ENCODE measurements at places on chromosomes 7 and 10.
A peak's percentile ranks its signal among the peaks of the same experiment; 100 is the strongest.

- DNase-seq = peak; percentile 63
Observed at GRCh38 chr7:55536619-55537457, 35.5 kb downstream of the VOPP1 start.

DNA sequence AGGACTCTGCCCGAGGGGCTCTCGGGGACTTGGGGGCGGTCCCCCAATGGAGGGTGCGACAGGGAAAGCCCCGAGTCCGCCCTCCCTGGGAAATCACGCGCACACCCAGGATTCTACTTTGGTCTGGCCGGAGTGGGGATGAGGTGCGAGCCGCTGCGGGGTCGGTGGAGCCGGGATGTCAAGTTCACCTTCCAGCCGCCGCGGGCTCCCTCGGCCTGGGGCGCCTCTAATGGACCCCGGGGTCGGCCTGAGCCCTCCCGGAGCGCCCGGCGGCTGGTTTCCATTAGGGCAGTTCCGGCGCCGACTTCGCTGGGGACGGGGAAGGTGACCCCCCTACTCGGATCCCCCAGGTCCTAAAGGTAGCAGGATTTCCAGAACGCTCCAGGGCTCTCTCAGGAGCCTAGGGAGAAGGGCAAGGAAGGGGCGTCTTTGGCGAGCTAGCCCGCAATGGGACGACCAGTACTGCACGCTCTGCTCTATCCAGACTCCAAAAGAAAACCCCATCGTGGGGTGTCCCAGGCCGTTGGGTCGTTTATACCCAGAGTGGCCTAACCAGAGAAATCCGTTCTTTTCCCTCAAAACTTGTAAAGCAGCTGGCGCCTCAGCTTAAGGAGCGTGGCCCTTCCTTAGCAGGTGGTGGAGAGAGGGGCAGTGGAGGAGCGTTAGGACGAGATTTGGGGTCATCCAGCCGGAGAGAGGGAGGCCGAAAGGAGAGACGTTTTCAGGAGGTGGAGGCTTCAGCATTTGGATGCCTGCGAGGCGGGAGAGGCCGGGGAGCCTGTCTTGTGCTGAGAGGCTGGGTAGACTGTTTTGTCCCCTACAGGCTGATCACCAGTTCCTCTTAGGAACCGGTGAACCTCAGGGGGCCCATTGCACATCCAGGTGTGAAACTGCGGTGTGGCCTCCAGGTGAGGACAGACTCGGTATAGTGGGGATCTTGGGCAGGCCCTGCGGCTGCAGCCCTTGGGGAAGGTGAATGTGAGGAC is 860 bp upstream of the WDR86 start:
- DNase-seq = peak; percentile 67

DNA sequence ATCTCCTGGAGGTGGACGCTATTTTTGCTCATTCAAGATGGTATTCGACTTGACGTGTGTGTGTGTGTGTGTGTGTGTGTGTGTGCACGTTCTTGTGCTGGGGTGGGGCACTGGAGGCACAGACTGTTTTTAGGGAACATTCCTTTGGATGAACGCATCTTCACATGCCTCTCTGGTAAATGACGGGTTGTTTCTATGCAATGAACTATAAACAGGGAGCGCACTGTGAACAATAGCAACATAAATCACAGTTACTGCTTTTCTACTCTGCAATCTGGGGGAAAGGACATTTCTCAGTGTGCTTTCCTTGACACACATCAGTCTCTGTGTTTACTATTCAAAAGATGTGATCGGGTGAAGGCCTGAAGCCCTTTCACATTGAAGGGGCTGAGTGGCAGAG is 120.1 kb upstream of the PITRM1 start:
- no peak for DNase-seq

GRCh38 chr10:18767981-18768380 is 108.8 kb downstream of the ARL5B start:
- no peak for DNase-seq

GRCh38 chr10:10677479-10677878 is 340.2 kb upstream of the CELF2 start:
- peak; percentile 85 for DNase-seq

DNA sequence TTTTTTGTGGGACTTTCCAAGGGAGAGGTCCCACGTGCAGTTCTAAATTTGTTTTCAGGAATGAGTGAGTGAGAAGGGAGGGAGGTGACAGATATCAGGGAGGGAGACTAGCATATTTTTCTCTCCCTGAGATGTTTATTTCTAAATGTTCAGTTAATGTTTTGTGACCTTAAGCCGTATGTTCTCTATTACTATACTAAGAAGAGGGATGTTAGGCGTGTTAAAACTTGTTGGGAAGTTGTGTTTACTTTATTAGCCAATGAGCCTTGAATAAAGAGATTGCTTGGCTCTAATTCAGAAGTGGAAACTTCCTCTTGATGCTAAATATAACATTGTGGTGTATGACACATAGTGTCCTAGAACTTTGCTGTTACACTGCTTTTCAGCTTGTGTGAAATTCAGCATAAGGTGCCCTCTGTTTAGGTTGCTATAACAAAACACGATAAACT is 37.3 kb downstream of the DNAH11 start:
- DNase-seq = no peak

- DNase-seq = no peak
Observed at GRCh38 chr7:14148974-14149373, 159.5 kb upstream of the ETV1 start.

- DNase-seq = no peak
Observed at GRCh38 chr10:35795131-35795824, 153.2 kb upstream of the FZD8 start.

GRCh38 chr7:117173035-117173770 is 149.7 kb downstream of the WNT2 start:
- no peak for DNase-seq

DNA sequence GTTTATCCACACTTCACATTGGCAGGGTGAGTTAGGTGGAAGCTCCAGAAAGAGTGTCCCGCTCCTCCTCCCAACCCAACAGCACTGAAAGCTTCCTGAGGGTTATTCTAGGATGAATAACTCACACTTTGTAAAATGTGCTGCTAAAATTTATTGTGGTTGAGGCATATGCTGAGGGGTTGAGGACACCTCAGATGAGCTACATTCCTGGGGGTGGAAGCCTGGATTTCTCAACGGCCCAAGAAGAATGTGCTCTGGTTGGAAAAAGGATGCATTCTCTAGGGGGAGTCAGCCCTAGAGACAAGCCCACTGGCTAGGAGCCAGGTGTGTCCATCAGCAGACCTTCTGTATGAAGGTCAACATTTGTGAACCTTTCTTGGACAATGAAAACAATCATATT is 91.5 kb upstream of the PDE1C start:
- DNase-seq = no peak

- DNase-seq = no peak
Observed at GRCh38 chr10:49050366-49050765, 65.0 kb downstream of the VSTM4 start.

DNA sequence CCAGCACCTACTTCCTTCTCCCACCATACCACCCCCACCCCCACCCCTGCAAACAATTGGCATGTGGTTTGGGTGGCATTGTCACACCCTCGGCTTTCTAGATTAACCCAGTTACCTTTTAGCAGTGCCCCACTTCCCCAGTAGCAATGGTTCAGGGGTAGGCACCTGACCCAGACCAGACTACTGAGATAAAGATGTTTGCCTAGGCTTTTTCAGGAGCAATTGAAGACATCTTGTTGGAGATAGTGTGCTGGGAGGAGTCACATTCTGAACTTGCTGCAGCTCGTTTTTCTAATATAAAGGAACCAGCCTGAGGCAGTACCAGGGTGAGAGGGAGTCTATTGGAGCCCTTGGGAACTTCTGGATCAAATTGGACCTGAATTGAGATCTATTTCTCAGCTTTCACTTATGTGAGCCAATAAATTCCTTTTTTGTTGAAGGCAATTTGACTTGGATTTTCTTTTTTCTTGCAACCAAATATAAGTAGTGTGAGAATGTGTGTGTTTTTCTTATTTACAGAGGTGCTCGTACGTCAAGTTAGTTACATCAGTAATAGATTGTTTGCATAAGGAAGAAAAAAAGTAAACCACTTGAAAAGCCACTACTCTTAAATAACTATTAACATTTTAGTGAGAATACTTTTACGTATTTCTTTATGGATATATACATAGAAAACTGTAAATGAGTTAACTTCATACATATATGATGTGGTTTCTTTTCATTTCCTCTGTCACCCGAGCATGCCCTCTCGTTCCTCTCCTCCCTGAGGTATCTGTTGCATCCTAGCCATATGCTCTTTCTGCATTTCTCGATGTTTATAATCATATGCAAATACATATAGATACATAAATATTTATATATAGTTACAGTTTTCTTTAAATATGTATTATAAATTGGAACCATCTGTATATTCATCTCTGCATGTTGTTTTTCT is 38.0 kb downstream of the RAB18 start:
- no peak for DNase-seq

GRCh38 chr10:116753759-116754158 is 11.4 kb upstream of the HSPA12A start:
- DNase-seq = no peak

- DNase-seq = no peak
Observed at GRCh38 chr10:130244031-130244927, 108.1 kb downstream of the GLRX3 start.

GRCh38 chr10:86964061-86964846 is 4.0 kb upstream of the ADIRF start:
- DNase-seq = no peak

DNA sequence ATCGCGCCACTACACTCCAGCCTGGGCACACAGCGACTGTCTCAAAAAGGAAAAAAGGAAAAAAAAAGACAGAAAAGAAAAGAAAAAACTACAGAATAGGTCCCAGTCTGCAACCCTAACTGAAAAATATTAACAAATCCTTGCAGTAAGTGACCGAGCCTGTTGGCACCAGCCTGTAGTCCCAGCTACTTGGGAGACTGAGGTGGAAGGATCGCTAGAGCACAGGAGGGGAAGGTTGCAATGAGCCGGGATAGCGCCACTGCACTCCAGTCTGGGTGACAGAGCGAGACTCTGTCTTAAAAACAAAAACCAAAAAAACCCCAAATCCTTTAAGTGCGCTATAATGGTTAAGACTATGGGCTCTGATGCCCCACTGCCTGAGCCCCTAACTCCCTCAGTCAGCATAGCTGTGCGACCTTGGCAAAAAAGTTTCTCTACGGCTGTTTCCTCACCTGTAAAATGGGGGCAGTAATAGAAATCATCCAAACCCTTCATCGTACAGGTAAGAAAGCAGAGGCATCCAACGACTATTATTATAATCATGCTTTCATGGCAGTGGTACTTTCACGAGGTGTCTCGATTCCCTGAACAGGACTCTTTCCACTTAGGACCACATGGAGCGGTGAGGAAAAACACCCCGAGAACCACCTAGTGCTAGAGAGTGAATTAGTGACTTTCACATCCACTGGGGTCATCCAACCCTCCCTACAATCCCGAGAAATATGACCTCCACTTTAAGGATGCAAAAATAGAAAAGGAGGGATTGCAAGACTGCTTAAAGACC is 755 bp downstream of the TOMM7 start:
- DNase-seq = peak; percentile 32

DNA sequence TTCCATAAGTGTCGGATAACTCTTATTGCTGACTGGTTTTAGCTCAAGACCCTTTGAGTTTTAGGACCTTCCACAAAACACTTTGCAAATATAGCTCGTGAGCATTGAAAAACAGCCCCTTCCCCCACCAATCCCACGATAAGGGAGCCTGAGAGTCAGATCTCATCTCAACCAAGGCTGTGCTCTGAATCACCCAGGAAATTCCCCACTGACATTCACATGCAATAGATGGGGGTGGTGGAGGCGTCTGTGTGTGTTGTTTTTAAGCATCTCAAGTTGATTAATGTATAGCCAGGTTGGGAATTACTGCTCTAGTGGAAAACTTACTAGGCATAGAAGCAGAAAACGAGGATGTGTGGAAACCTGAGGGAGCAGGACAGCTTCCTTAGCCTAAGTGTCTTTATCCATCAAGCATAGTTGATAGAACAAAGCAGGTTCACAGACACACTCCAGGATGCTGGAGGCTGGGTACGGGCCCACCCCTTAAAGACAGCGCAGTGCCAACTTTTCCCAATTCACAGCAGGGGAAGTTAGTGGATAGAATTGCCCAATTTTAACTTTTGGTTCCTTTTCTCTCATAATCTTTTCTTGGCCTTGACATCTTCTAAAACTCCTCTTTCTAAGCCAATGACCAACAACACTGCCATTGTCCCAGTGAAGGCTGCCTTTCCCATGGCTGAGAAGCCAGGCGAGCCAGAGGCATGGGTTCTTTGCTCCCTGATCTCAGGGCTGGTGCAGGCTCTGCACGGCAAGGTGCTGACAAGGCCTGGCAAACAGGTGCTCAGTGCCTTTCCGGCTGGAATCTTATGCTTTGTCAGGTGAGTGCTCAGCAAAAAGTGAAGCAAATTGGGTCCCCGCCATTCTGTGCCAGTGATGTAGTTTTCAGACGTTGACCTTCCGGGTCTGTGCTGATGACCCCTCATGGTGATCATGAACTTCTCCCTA is 98.5 kb upstream of the INSIG1 start:
- no peak for DNase-seq

- peak; percentile 60 for DNase-seq
Observed at GRCh38 chr7:155356323-155357105, 58.8 kb downstream of the INSIG1 start.

DNA sequence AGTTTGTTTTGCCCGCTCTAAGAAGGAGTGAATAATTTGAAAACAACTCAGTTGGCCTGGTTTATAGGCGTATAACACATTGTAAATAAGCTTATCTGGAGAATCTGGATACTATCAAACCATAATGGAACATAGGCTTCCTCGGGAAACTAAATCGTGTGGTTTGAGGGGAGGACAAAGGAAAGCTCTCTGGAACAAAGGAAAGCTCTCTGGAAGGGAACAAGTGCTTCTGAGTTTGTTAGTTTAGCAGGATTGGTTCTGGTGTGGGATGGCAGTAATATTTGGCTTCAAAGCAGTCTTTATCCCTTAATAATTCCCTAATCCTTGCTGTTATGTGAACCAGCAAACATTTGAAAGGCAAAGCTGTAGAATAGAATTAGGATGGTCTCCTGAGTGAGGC is 15.0 kb upstream of the SLK start:
- DNase-seq = peak; percentile 14

DNA sequence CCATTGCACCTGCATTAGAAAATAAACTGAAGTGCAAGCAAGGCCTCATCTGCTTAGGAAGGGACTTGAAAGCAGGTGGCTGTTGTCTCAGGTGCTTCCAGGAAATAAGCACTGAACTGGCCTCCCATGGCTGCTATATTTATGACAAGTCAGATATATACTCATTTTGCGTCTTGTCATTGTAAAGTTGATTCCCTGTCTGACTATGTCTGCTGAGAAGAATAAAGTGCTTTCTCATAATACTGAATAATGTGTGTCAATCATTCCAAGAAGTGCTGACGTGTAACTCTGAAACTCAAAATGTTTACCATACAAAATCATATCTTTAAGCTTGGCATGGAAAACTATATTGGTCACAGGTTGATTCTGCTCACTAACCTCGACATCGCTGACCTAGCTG is 44.9 kb upstream of the SVOPL start:
- no peak for DNase-seq

DNA sequence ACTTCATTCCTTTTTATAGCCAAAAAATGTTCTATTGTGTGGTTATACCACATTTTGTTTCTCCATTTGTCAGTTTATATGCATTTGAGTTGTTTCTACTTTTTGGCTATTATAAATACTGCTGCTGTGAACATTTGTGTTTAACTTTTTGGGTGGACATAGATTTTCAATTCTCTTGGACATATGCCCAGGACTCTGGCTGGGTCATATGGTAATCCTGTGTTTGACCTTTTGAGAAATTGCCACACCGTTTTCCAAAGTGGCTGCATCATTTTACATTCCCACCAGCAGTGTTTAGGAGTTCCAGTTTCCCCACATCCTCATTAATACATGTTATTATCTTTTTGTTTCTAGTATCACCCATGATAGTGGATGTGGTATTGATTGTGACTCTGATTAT is 39.4 kb downstream of the CSGALNACT2 start:
- no peak for DNase-seq

GRCh38 chr7:148556892-148557291 is 33.7 kb upstream of the C7orf33 start:
- DNase-seq = no peak
